Stimulated activated CD8-positive, alpha-beta memory T cell treated with anti-CD3 and anti-CD28 coated beads, Interleukin-15, amount 100 ng/mL, for 4 hours (primary cell): ENCODE measurements at places on chromosomes 3 and 15.
A peak's percentile ranks its signal among the peaks of the same experiment; 100 is the strongest.

DNA sequence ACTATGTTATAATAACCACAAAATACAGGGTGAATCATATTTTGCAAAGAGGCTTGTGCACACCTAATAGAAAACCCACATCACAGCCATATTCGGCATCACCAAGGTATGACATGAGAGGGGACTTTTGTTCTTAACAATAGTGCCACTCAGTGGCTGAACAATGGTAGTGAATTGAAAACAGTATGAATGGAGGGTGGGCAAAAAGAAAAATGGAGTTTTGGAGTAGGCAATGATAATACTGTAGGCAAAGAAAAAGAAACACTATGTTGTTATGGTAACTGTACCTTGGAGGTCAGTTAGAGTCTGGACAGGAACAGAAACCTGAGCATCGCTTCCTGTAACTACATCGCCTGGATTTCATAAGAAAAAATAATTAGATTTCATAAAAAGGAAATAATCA lies 348.6 kb downstream of the PLCL2 start:
- no peak for DNase-seq

GRCh38 chr3:46667657-46668056 lies 25.8 kb downstream of the ALS2CL start:
- DNase-seq: no peak

DNA sequence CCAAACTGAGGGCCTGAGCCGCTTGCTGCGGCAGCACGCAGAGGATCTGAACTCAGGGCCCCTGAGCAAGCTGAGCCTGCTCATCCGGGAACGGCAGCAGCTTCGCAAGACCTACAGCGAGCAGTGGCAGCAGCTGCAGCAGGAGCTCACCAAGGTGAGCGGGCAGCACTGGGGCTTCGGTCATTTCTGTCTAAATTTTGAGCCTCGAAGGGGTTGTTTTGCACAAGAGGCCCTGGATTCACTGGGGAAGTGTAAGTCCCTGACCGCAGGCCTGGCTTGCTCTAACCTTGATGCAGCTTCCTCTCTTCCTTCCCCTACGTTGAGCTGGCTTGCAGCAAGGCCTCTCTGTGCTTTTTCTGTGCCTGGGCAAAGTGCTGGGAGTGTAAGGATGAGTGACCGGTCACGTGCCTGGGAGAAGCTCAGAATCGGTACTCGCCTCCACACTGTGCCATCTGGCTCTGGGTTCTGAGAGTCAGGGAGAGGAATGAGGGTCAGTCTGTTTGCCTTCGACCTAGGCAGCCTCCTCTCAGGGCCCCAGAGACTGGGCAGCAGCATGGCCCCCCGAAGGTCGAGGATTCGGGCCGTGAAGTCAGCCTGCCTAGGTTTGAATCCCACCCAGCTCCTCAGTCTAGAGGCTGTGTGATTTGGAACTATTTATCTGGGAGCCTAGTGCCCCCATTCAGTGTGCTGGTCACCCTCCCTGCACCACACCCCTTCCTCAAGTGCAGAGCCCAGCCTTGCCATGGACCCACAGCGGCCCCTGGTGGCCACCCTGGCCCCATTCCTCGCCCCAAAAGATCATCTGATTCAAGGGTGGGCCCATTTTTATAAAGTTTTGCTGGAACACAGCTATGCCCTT lies 1.4 kb downstream of the FES start:
- DNase-seq: peak; percentile 57

- no peak for DNase-seq
Observed at GRCh38 chr3:66317750-66318376, 97.1 kb downstream of the SLC25A26 start.

- DNase-seq: no peak
Observed at GRCh38 chr3:157023226-157023625, 136.7 kb downstream of the CCNL1 start.

- no peak for DNase-seq
Observed at GRCh38 chr15:72086920-72087648, 30.9 kb downstream of the MYO9A start.

DNA sequence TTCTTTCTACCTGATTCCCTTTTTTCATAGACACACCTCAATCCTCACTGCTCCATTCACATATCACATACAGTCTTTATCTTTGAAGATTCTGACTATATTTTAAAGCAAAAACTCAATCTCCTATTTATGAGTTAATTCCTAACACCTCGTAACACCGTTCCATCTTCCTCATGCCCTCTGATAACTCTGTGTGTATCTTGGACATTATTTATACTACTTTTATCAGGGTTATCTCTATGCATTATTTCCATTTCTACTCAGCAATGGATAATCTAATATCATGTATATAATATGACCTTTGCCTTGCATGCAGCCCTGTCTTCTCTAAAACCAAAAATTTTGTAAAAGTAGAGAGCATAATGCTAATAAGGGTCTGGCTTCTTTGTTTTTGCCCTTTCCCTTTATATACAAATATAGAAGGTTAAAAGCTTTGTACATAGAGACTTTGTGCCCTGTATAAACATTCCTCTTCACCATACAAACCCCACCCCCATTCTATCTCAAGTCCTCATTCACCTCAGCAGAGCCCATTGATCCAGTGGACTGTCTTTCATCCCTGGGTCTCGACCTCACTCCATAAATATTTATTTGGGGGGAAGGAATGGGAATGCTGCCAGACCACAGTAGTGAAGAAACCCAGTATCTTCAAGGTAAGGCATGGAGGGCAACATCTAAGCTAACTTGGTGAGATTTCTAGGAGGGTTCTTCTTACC lies 21.8 kb downstream of the TRIM42 start:
- no peak for DNase-seq

GRCh38 chr3:2148561-2149340 lies 50.1 kb downstream of the CNTN4 start:
- no peak for DNase-seq

DNA sequence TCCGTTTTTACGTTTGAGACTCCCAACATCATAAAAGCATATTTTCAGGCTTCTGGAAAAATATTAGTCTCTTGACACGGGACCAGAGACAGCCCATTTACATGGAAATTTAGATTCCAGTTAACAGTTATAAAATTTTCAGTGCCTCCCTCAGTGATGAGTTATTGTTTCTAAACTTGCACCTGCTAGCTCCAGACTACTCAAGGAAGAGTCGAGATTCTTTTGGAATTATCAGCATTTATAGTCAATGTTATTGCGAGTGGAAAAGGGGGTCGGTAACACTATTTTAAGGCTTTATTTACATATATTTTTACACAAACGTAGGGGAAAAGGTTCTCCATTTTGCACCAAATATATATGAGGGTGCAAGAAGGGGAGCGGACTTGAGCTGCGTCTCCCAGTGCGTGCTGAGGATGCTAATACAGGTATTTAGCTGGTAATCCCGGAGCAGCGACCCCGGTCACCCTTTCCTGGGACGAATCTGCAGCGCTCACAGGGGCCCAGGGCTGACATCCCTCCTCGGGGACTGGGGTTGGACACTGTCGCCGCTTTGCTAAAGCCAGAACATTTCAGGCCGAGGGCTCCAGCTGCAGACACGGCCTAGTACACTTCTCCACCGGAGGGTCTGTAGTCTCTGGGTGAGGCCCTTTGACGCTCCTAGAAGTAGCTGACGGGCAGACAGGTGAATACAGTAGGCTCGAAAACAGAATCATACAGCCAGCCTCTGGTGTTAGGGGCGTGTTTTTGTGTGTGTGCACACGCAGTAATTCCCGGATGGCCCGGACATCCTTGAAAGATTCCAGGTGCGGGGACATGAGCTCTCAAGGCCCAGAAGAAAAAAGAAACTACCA lies 729 bp upstream of the ZBTB11 start:
- no peak for DNase-seq

GRCh38 chr3:133303430-133303829 lies 96.4 kb upstream of the BFSP2 start:
- no peak for DNase-seq

DNA sequence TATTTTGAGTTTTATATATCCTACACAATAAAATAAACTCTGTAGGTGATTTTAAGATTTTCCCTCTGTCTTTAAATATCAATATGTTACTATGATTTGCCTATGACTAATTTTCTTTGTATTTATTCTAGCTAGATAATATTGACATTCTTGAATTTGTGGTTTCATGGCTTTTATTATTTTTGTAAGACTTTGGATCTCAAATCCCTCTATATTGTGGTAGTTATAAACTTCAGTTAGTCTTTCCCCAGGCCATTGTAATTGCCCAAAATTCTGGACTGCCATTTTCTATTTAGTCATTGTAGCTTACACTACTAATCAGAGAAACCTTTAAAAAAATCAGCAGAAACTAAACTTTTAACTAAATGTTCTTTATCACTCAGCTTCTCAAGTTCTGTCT lies 1559.3 kb upstream of the GBE1 start:
- no peak for DNase-seq

- DNase-seq: no peak
Observed at GRCh38 chr3:136545664-136546268, 206.4 kb downstream of the STAG1 start.

GRCh38 chr15:34828145-34828911 lies 33.0 kb upstream of the ACTC1 start:
- no peak for DNase-seq

- no peak for DNase-seq
Observed at GRCh38 chr15:34362047-34362773, 4.8 kb downstream of the LPCAT4 start.

DNA sequence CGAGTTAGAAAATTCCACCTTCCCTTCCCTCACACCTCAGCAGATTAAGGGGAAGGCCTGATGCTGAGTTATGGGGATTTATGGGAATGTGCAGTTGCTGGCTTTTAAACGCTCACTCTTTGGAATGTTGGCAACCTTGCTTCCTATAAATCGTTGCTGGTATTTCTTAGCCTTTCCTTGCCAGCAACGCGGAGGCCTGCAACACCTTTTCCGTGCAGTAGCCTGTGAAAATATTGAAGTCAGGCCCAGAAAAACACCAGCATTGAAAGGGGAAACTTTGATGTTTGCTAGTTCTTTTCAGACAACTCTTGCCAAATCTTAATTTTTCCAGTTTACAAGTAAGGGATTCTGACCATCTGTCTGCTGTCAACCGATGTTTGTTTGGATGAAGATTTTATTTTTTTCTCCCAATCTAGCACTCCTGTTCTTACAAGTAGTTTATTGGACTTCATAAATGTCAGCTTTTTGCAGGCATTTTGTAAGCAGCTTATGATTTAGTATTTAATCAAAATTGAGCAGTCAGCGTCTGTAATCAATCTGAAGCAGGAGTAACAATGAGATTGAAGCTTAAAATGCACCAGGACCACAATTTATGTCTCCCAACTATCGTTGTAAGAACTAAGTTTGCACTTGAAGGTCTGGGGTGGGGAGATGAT lies 251.0 kb downstream of the RPLP1 start:
- no peak for DNase-seq

DNA sequence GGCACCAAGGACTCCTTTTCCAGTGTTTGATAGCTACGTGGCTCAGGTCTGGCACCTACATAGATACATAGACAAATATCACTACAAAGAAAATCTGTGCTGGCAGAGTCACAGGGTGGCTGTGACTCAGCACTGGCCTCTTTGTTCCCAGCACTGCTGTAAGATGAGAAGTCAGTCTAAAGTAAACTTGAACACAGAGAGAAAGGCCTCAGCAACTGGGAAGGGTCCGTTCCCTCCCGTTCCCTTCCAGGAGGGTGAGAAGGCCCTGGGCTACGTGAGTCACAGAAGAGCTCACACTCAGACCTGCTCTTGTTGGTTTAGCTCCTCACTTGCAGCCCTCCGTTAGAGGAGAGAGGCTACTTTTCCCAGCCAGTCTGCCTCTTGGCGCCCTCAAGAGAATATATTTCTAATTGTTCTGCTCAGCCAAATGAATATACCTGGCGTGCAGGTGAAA lies 23.1 kb downstream of the ANXA2 start:
- no peak for DNase-seq

DNA sequence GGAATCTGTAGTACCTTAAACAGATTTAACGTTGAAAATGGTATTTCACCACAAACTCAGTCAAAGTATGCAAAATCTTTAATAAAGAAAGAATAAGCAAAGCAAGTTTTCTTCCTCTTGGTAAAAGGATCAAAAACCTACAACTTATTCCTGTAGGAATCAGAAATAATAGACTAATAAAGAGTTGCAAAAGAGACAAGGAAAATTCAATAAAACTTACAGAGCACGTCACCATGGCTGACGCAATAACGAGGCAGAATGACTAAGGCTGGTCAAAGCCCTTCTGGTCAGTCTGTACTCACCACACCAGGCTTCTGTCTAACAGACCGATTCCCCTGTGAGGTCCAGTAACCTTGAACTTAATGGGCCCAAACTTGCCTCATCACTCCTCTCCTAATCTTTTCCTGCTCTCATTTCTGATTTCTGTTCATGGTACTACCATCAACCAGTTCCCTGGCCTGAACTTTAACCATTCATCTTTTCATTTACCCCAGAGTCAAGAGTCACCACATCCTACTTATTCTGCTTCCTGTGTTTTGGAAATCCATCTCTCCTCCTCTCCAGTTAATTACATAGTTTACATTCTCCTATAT lies 5.0 kb downstream of the MASP1 start:
- DNase-seq: no peak

DNA sequence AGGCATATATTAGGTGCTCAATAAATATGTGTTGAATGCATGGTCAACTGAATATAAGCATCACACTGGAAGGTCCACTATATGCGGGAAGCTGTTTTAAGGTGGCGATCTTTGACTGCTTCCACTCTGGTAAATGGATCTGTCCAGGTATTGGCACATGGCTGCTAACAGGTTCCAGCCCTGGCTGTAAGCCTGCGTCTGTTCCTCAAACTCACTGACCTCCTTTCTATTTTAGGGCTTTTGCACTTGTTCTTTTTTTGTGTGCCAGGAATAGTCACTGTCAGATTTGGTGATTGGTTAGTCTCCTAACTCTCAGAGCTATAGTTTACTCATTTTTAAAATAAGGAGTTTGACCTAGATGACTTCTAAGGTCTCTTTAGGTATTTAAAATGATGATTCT lies 46.2 kb downstream of the ADAMTSL3 start:
- DNase-seq: no peak

DNA sequence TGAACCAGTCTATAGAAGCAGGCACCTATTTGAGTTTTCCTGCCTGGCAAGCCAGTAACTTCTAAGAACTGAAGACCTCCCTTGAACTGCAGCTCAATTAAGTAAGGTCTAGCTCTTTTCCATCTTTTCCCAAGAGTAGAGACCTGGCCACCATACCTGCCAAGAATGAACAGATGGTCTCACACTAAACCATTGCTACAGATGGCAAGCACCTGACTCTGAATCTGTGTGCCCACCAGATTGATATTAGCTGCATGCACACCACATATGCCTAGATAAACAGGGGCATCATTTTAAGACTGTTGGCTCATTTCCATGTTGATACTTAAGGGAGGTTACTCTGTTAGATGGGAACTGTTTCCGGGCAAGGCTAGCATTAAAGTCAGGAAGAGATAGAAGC lies 34.8 kb upstream of the GSK3B start:
- no peak for DNase-seq

DNA sequence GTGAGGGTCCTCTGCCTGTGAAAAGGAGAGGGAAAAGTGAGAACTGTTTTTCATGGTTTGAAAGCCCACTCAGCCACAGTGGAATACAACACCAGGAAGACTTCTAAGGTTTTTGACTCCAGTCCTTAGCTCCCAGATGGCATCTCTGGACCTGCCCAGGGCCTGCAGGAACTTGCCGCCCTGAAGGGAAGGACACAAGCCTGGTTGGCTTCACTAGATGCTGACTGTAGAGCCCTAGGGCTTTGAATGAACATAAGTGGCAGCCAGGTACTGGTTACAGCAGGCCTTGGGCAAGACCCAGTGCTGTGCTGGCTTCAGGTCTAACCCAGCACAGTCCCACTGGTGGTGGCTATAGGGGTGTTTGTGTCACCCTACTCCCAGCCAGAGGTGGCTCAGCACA lies 21.3 kb upstream of the TMEM266 start:
- DNase-seq: no peak
